Epithelial cell of prostate (primary cell): ENCODE measurements at places on chromosomes 2 and 18.

DNA sequence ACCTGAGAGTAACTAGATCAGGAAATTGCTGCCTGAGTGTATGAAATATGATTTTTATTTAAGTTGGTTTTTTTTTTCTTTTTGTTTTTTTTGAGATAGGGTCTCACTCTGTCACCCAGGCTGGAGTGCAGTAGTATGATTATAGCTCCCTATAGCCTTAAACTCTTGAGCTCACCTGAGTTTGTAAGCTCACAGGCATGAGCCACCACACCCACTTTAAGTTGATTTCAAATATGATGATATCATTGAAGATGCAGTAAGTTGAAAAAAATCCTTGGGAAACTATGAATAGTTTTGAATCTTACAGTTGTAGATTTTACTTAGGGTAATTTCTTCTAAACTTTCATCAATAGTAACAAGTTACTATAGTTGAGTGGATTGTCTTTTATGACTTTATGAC, 234.7 kb downstream of the ZNF407 start:
- DNase-seq = no peak

GRCh38 chr2:131413148-131413747, 49.3 kb upstream of the RAB6D start:
- no peak for DNase-seq

DNA sequence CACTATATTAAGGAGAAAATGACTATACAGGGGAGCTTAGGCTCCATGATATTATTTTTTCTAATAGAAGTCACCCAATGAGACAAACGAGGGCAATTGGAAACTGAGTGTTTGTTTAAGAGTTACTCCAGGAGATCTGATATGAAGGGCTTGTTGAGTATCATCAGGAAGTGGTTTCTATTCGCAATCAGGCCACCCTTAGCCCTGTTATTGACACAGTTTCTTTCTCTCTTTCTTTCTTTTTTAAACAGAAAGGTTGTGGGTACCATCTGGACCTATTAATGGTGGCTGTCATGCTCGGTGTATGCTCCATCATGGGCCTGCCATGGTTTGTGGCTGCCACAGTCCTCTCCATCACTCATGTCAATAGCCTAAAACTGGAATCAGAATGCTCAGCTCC, 117.3 kb downstream of the DPP4 start:
- DNase-seq = no peak

DNA sequence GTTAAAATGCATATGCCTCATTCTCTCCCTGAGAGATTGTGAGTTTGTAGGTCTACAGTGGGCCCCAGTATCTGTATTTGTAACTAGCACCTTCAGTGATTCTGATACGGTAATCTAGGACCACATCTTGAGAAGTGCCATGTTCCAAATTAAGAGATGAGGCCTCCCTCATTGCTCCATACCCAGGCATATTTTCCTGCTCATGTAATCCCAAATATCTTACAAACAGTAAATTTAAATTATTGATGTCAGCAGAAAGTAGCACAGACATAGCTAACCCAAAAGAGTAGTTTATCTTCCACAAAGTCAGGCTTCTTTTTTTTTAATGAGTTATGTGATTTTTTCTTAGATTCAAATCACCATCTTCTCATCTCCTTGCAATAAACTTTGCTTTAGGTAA, 263.8 kb downstream of the SETBP1 start:
- DNase-seq = no peak

GRCh38 chr2:85843543-85843942, 45.2 kb downstream of the ST3GAL5 start:
- no peak for DNase-seq

GRCh38 chr2:26692897-26693849, 651 bp downstream of the KCNK3 start:
- DNase-seq = no peak

DNA sequence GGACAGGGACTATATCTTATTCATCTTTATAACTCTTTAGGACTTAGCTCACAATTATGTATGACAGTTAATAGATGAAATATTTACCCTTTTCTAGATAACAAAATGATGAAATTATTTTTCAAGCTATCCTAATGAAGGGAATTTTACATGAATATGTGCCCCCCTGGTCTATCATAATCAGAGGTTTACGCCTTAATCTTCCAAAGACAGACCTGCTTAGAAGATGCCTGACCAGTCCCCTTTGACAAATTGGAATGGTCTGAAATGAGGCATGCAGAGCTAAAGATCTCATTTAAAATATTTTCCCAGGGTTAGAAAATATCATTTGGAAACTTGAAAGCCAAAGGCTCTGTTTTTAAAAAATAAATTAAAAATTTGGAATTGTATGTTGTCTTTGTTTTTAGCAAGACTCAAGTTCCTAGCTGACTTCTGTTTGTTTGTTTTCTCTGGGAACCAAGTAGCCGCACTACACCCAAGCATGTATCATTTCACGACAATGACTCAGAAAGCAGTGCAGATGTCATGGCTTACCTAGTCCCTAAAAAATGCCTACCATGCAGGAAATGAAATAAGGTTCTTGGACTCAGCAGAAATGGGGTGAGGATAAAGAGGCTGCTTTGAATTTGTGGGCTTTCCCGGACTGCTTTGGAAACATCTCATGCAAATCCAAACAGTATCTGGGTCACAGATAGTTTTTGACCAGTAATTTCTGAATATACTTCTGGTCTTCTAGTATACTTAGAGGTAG, 162.1 kb downstream of the ZEB2 start:
- DNase-seq = peak; percentile 84

GRCh38 chr2:157305723-157306110, 19.9 kb downstream of the ERMN start:
- DNase-seq = no peak
